ENCODE measurements at places on chromosomes 2 and 18. TPM values are rescaled to one million over a fixed set of nuclear protein-coding genes. Genes with fewer than 3 reads are reported as not detected.

PDE1A gene
- 9.7 TPM for total RNA-seq

CNTNAP5 gene
- not detected for total RNA-seq

GALNT14 gene
- 5.3 TPM for total RNA-seq

SLC9A4 gene
- total RNA-seq: 0.03 TPM

FBXO41 gene
- 0.72 TPM for total RNA-seq

MC2R gene
- total RNA-seq: not detected
